ACHN (cell line): ENCODE measurements at places on chromosomes 1 and 21.
A peak's percentile ranks its signal among the peaks of the same experiment; 100 is the strongest.

DNA sequence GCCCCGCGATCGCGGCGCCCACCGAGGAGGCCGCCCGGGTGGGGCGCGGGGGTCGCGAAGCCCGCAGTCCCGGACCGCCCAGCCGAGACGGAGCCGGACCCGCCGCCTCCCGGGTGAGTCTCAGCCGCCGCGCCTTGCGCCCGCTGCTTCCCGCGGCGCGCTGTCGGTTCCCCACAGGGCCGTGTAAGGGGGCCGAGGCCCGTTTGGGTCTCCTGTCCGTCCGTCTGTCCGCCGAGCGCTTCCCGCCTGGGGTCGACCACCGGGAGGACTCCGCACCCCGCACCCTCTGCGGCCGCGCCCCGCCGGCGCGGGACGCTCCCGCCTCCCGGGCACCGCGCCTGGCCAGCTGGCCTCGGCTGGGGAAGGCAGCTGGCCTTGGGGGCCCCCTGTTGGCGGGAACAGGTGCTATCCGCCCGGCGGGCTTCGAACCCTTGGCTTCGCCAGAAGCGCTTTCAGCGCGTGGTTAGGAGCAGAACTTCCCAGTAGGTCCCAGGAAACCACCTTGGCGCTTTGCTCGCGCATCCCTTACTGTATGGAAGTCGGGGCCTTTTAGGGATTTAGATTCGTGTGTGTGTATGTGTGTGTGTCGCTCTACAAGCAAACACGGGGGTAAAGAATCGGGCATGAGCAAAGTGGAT, 414 bp downstream of the TMEM51 start:
- DNase-seq: peak; percentile 73

DNA sequence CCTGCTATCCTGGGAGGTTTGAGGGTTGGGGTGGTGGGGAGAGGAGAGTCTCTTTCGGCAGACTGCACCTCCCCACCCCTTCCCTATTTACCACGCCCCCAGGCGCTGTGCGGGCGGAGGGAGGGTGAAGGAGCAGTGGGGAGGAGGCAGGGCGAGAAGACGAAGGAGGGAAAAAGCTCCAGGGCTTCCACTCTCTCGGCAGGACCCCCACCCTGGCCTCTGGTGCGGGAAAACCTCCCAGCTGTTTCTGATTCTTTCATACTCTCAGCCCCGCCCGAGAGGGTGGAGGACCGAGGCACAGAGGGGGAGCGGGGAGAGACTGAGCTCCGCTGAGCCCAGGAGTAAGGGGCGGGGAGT, 866 bp upstream of the WNT2B start:
- peak; percentile 50 for DNase-seq

DNA sequence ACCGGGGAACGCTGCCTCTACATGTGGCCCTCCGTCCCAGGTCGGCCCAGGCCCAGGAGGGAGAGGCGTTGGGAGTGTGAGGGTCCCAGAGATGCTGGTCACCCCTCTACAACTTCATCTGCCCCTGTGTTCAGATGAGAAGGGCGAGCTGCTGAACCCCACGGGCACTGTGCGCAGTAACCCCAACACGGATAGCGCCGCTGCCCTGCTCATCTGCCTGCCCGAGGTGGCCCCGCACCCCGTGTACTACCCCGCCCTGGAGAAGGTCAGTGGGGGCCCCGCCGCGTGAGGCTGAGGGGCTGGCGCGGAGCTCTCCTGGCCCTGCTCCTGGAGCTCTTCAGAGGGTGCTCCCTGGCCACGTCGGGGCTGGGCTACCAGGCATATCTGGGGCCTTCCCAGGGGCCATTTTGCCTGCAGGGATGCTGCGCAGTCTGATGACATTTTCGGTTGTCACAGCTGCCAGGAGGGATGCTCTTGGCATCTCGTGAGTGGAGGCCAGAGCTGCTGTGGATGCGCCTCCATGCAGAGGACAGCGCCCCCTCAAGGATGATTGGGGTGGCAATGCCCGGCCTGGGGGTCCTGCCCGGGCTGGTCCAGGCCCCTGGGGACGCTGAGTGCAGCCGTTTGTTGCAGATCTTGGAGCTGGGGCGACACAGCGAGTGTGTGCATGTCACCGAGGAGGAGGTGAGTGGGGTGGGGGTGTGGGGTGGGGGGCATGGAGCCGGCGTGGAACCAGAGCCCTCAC, 68.6 kb downstream of the PIK3CD start:
- no peak for DNase-seq

- DNase-seq: no peak
Measured at GRCh38 chr1:101652484-101652883, 344.2 kb downstream of the OLFM3 start.

GRCh38 chr1:161220002-161220401, 3.4 kb downstream of the APOA2 start:
- no peak for DNase-seq

- no peak for DNase-seq
Measured at GRCh38 chr1:147771226-147772125, 11.1 kb upstream of the GJA5 start.

GRCh38 chr1:20634065-20634593, 871 bp downstream of the PINK1 start:
- DNase-seq: no peak

GRCh38 chr1:85047472-85048295, 616 bp downstream of the MCOLN3 start:
- no peak for DNase-seq

GRCh38 chr1:221849110-221849509, 107.2 kb upstream of the DUSP10 start:
- DNase-seq: no peak

DNA sequence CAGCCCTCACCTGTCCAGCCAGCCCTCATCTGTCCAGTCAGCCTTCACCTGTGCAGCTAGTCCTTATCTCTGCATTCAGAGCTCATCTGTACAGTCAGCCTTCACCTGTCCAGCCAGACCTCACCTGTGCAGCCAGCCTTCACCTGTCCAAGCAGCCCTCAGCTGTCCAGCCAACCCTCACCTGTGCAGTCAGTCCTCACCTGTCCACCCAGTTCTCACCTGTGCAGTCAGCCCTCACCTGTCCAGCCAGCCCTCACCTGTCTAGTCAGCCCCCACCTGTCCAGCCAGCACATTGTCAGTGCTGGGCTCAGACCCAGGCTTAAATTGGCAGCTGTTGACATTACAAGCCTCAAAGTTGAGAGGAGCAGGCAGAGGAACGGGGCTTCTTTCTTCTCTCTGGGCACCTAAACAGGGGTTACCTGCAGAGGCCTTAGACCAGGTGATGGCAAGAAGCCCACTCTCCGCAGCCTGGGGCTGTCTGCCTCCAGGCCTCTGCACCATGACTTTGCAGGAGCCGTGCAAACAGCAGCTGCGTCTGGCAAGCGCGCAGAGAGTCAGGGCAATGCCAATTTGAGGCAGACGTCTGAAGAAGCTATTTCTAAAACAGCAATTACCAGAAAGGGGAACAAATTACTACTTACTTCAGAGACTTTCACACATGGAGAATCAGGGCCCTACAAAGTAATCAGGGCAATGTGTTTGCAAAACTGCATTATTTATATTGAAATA, 506.1 kb downstream of the NPHP4 start:
- DNase-seq: no peak

- DNase-seq: no peak
Measured at GRCh38 chr1:35725596-35725995, 6.9 kb upstream of the C1orf216 start.

- DNase-seq: no peak
Measured at GRCh38 chr1:234731569-234732085, 121.6 kb upstream of the IRF2BP2 start.

DNA sequence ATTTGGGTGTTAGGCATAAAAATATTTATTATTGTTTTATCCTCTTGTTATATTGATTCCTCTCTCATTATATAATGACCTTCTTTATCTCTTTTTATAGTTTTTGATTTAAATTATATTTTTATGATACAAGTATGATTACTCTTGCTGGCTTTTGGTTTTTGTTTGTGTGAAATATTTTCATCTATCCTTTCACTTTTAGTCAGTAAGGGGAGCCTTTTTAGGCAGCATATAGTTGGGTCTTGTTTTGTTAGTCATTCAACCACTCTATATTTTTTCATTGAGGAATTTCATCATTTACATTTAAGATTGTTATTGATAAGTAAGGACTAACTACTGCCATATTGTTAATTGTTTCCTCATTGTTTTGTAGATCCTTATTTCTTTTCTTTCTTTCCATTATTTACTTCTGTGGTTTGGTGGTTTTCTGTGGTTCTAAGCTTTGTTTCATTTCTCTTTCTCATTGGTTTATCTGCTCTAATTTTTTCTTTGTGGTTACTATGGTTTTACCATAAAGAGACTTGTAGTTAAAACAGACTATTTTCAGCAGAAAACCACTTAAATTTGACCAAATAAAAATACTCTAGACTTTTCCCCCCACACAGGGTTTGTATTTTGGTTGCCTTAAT, 593.1 kb downstream of the NUF2 start:
- DNase-seq: no peak

GRCh38 chr1:248596615-248597014, 885 bp downstream of the OR2T10 start:
- DNase-seq: no peak

GRCh38 chr1:57835620-57836019, 411.8 kb upstream of the DAB1 start:
- no peak for DNase-seq

DNA sequence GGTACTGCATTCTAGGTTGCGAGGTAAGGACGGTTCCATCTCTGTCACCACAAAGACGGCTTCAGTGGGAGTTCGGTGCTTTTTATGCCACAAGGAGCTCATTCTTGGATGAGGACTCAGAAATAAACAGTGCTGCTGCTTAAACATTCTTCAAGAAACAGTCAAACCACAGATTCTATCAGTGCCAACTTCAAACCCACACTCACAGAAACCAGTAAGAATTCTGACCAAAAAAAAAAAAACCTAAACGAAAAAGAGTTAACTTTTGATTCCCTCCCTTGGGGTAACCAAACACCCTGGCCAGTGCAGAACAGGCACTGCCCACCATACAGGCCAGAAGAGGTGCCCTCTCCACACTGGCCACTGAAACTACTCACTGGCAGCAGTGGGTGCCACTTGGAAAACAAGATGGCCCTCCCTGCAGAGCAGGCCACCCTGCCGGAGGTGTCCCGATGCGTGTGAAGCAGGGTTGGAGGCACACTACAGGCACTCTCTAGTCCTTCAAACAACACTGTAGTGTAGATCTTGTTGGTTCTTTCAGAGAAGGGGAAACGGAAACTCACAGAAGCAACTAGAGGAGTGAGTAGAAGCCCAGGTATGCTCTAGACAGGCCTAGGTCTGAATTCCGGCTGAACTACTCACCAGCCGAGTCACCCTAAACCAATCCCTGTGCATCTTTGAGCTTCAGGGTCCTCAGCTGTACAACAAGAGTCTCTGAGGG, 87.3 kb upstream of the TLR5 start:
- DNase-seq: peak; percentile 29

- DNase-seq: no peak
Measured at GRCh38 chr21:39451332-39452206, at the start of gene SH3BGR. Gene SH3BGR (plus strand): TSS chr21:39451970. CDS start chr21:39452097, 127 bp downstream.

GRCh38 chr21:46555225-46555617, 49.7 kb downstream of the S100B start:
- DNase-seq: no peak

DNA sequence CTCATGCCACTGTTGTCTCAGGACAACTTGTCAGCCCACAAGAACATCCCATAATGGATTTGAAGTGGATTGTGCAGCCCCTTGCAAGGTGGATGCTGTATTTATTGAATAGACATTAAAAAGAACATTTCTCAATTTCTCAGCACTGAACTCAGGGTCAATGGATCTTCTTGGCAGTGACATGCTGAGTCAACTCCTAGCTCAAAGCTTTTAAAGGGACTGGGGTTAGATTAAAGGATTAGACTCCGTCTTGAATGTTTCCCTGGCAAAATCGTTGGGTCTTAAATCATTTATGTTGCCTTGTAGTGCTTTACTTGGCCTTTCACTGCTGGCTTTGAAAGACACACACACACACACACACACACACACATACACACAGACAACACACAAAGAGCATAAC, 221.6 kb upstream of the PBX1 start:
- DNase-seq: no peak

- DNase-seq: peak; percentile 75
Measured at GRCh38 chr1:183609313-183609712, 19.1 kb upstream of the NCF2 start.

GRCh38 chr1:27830621-27831440, at the start of gene PPP1R8:
Gene PPP1R8 (plus strand): TSS chr1:27830782. CDS start chr1:27830836, 54 bp downstream.
- peak; percentile 95 for DNase-seq

DNA sequence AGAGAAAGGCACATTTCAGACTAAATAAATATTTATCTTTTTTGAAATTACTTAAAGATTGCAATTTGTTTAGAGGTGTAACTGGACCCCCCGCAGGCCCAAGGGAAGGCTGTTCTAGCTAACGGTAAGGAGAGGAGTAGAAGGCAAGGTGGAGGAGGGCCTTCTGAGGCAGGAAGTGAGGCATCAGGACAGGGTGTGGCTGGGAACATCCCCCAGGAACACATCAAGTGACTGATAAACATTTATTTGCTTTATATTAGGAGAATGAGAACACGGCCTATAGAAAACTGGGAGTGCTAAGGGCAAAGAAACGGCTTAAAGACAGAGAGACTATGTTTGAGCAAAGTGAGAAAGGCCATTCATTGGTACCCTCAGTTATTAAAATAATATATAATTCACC, 23.2 kb downstream of the HIVEP3 start:
- no peak for DNase-seq

DNA sequence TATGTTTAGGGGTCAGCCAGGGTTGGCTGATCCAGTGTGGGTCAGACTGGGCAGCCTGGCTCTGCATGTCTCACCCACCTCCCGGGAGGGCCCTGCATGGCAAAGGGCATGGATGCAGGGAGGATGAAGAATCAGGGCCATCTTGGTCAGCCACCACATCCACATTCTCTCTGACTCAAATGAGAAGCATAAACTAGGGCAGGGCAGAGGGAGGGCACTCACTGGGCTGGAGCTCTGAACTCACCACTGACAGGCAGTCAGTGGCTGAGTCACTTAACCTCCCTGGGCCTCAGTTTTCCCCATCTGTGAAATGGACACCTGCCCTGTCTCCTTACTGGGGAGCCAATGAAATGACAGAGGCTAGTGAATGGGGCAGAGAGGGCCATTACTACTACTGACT, 4.3 kb upstream of the CELA2A start:
- DNase-seq: no peak

DNA sequence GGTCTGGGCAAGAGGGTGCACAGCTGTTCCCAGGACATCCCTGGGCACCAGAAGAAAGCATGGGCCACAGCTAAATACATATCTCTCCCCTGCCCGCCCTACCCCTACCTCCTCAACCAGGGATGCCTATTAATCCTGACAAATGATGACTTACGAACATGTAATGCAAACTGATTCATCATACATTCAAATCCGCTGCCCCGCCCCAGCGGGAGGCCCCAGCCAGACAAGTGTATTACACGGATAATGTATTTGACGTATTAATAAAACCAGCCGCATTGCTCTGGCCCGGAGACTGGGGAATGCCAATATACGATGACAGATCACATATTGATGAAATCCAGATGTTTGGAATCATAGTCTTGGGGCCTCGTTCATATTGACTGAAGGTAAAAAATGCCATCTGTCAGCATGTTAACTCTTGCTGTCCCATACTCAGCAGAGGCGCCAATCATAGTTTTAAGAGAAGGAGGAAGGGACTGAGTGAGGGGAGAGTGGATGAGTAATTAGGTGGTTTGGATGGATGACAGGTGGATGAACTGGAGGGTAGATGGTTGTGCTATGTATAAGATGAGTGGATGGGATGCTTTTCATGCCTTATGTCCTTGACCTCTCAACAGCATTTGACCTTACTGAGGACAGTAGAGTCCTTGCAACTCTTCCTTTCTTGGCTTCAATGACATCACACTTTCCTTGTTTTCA, 68.2 kb downstream of the TMEM53 start:
- no peak for DNase-seq
